ENCODE measurements at places on chromosomes 2 and 18. TPM values are rescaled to one million over a fixed set of nuclear protein-coding genes. Genes with fewer than 3 reads are reported as not detected.

- no peak for DNase-seq
These were observed 111.9 kb downstream of the KCNF1 start for GRCh38 chr2:11023326-11024258.

The RAB17 gene
- total RNA-seq, result 220 TPM

DNA sequence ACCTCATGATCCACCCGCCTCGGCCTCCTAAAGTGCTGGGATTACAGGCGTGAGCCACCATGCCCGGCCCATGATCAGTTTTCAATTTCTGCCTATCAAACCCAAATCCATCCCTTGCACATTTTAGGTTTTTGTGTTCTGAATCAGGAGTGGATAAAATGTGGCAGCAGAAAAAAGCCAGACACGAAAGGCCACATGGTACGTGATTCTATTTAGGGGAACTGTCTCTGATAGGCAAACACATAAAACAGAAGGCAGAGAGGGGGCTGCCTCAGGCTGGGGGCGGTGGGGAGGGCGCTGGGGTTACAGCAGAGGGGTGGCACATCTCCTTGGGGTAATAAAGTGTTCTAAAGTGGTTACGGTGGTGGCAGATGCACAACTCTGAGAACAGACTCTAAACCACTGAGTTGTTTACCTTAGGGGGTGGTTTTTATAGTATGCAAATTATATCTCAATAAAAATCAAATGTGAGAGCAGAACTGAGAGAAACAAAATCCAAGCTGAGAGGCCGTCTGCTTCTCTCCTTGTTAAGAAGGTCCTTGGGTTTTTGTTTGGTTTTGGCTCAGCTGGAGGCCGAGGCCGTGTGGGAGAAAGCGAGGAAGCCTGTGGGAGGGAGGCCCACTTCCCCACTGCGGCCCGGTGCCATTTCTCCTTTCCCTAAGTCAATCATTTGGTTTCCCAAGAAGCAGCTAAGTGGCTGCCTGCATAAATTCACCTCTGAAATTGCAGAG, 78.0 kb downstream of the SOWAHC start:
- DNase-seq, result peak; percentile 43

The TUBA3E gene
- not detected for total RNA-seq

DNA sequence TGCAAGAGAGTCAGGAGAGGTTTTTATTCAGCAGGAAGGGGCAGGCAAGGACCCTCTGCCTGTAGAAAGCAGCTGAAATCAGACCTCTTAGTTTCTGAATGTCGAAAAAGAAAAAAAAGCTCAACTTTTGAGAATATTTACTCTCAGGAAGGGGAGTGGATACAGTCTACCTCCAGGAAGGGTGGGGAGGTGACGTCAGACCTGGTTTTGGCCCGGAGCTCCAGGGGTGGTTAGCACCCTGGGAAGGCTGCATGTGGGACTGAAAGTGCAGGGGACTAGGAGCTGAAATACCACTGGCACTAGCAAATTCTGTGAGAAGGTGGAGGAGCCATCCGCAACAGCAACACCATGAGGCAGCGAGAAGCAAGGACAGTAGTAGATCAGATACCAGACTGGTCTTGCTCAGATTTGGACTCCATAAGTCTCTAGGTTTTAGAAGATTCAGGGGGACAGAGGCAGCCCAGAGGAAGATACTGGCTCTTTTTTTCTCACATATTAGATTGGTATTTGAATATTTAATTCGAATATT, 19.8 kb downstream of the MC2R start:
- DNase-seq, result no peak

The LYPD6 gene
- total RNA-seq, result 2.1 TPM

The TBR1 gene
- not detected for total RNA-seq

DNA sequence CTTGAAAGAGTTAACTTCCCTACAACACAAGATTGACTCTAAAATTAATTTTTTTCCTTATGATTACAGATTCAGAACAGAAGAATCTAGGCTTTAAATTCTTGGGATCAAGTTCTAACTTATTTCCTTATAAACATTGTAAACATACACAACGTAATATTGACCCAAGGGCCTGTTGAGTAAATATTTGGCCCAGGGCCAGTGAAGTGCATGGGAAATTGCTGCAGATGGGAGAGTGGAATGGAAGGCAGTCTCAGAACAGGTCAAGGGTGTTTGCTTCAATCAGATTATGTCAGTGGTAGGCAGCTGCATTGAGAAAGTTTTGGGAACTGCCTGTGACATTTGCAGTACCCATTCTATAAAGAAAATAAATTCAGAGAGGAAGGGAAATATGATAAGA, 137.6 kb downstream of the MYO1B start:
- DNase-seq, result no peak

GRCh38 chr2:95578539-95578938, 13.3 kb upstream of the TRIM43 start:
- no peak for DNase-seq

The HOXD10 gene
- total RNA-seq, result not detected

DNA sequence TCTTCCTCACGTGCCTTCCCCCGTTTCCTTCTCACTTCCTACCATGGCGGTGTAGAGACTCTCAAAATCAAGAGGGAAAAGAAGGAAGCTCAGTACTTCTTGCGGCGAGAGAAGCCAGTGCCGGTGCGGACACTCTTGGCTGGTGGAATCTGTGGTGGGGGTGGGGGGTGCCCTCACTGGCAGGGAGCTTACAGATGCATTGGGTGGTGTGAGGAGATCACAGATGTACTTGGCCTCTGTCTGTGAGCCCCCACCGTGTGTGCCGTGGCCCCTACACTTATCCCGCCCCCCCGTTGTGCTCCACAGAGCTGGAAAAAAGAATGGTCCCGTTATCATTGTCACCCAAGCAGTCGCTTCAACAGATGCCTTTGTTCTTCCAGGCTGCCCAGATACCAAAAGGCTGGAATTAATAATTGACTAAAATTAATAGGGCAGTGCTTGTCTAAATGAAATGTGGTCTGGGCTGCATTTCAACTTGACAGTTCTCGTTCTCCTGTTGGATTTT, 79.8 kb downstream of the VAPA start:
- no peak for DNase-seq

The SCN7A gene
- 3.0 TPM for total RNA-seq

DNA sequence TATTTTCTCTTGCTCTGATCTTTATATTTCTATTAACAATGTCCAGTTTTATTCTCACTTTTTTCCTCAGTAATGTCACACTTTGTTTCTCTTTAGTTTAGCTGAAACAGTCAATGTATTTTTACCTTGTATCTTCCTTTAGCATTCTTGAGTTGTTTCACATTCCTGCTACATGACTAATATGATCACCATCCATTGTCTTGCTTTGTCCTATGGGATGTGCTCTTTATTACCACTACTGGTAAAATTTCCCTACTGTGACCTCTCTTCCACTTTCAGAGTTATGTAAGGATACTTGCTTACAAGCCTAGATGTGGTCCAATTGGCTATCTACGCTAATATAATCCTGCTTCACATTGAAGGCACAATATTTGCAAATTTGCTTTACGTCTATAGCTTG, 457.9 kb downstream of the PIK3C3 start:
- no peak for DNase-seq

The CD8B gene
- 20.8 TPM for total RNA-seq

DNA sequence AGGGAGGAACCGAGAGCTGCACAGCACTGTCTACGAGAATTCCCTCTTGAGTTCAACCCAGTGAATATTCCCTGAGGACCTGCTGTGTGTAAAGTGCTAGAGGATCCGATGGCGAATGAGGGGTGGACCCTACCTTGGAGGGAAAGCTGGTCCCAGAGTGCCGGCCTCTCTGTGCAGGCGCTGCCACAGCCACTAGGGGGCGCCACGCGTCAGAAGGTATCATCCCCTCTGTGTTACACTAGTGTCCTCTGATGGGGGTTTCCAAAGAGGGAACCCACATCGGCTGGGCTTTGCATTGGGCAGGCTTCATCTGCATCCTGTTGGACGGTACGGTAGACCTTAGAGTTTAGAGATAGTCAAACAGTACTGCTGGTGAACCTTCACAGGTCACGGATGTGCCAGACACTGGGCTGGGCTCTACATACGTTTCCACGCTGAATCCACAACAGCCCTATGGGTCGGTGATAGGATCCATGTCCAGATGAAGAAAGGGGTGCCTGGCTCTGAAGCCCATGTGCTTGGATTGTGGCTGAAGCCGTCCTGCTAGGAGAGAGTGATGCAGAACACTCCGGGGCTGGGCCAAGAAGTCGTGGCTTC, 39.0 kb downstream of the COA5 start:
- DNase-seq, result peak; percentile 58

Data from Peyer's patch (tissue), 4 donors.